ENCODE measurements at places on chromosomes 7 and 10. TPM values are rescaled to one million over a fixed set of nuclear protein-coding genes. Genes with fewer than 3 reads are reported as not detected.
A peak's percentile ranks its signal among the peaks of the same experiment; 100 is the strongest.

GRCh38 chr10:120505866-120506265, 48.8 kb downstream of the PLPP4 start:
- no peak for ATAC-seq

DNA sequence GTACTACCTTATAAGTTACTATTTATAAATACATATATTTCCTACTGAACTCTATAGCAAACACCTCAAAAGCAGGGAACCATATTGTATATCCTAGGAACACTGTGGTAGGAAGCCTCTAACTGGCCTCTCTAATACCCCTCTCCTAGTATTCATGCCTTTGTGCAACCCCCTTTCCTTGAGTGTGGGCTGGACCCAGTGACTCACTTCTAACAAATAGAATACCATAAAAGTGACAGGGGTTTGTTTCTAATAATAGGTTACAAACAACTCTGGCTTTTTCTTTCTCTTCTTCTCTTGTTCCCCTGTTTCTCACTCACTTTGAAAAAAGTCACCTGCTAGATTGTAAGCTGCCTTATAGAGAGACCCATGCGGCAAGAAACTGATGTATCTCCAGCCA, 51.6 kb upstream of the MACC1 start:
- no peak for ATAC-seq

The NME8 gene
- not detected for total RNA-seq

- ATAC-seq: no peak
Observed at GRCh38 chr10:78875331-78875877, 193.4 kb upstream of the ZMIZ1 start.

DNA sequence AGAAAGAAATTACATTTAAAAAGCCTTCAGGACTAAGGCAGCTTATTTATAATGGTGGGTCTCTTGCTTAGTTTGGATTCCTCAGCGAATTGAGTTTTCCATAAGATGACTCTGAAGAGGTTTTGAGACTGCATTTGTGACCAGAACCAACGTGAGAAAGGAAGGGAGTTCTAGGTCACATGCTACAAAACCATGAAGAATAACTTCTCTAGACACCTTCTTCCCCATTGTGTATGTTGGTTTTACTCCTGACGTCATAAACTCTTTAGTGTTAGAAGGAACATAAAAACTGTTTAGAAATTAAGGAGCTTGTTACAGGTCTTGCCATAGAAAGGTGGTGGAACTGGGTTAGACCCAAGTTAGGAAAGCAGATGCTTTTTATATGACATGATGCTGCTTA, 11.1 kb downstream of the PTPN12 start:
- ATAC-seq: no peak

The RNF32 gene
- total RNA-seq: 1.8 TPM

DNA sequence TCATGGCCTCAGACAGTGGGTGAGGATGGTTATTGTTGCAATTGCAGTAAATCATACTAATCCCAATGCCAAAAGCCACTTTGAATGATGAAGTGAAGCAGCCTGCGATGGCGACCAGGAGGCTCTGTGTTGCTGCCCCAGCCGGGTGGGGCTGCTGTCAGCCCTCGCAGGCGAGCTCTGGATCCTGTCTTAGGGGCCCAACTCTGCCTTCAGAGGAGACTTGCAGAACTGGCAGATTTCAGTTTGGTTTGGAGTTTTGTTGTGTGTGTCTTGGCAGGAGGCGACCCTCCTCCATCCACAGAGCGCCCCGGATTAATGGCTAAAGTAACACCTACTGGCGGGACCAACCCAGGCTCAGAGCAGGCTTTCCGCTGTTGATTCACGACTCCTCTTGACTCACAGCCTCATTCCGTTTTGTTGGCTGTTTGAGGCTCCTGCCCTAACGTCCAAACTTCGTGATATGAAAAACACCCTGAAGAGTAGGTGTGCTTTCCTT, 67.9 kb upstream of the BMPER start:
- ATAC-seq: no peak

- ATAC-seq: no peak
Observed at GRCh38 chr10:17227367-17228090, 512 bp upstream of the VIM start.

DNA sequence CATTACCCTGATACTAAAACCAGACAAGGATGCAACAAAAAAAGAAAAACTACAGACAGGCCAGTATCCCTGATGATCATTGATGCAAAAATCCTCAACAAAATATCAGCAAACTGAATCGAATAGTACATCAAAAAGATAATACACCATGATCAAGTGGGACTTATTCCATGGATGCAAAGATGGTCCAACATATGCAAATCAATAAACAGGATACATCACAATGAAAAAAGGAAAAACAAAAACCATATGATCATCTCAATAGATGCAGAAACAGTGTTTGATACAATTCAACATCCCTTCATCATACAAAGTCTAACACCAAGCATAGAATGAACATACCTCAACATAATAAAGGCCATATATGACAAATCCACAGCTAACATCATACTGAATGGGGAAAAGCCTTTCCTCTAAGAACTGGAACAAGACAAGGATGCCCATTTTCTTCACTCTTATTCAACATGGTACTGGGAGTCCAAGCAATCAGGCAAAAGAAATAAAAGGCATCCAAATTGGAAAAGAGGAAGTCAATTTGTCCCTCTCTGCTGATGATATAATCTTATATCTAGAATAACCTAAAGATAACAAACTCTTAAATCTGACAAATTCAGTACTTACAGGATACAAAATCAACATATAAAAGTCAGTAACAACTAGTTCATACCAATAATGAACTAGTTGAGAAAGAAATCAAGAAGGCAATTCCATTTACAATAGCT, 48.8 kb upstream of the ASAH2 start:
- ATAC-seq: no peak

GRCh38 chr10:5628451-5629302, 37.7 kb downstream of the ASB13 start:
- peak; percentile 21 for ATAC-seq

DNA sequence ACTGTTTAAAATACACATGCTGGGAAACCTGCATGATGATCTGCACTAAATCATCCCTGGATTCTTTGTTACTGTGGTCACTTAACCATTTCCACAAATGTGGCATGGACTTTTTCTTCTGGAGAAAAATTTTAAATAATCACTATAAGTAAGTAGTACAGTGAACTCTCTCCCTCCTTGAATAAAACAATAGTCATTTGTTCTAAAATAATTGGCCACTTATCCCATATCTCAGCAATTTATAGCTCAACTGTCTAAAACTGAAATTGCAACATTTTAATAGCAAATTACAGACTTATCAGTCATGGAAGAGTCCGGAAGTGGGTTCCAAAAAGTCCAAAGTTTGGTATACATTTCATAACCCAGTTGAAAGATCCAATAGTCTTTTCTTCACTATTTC, 90.9 kb downstream of the MTERF1 start:
- no peak for ATAC-seq

DNA sequence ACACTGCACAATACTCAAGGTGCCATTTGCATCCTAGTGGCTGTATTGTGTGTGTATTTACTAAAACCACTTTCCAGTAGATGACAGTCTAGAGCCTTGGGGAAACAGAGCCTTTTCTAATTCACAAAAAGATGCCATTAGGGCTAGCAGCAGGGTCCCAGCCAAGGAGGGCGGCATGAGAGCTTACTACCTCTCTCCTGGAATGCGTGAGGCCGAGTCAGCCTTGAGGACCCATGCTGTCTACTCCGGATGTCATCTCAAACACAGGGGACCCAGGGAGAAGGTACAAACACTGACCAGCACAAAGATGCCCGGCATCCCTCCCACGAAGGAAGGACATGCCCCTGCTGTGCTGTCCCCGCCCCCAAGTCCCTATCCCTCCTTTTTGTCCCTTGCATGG, 65.5 kb downstream of the CYCS start:
- ATAC-seq: no peak

DNA sequence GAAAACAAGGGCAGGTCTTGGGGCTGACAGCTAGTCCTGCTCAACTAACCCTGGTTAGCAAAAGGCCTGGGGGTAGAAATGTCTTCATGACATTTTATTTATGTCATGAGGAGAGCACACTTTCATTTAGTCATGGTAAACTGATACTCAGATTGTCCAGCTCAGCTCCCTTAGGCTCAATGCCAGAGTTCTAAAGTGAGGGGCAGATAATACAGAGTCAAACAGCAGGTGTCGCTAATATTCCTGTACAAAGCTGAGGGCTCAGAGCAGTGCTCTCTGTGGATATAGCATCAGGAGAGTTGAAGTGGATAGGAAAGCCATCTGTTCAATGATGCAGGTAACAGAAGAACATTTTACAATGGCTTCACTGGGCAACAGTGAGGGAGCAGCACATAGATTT, 26.8 kb upstream of the CALCR start:
- no peak for ATAC-seq

DNA sequence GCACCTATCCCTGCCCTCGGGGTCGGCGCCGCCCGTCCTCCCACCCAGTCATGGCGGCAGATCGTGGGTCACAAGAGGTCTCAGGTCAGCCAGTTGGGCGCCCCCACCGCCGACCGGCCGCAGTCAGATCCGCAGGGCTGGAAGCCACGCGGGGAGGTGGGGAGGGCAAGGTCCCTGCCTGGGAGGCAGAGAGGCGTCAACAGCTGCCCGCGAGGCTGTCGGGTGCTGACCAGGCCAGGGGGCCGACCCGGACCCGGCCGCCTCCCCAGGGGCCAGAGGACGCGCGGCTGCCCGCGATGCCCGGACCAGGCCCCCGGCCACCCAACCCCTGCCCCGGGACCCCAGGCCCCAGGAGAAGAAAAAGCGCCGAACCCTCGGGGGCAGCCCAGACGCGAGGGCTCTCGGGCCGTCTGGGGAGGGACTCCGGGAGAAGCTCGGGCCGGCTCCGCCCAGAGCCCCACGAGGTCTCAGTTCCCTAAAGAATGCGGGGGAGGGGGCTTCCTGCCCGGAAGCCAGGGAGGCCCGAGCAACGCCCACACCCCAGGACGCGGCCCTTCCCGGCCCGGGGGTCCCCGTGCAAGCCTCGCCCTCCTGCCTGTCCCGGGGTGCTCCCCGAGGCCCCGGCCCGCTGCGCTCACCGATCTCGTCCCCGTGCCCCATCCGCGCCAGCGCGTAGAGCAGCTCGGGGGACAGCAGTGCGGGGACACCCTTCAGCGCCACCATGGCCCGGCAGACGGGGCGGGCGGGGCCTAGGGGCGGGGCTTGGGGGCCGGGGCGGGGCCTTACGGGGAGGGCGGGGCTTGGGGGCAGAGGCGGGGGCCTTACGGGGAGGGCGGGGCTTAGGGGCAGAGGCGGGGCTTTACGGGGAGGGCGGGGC, at the start of gene FUOM:
Gene FUOM (minus strand): TSS at position 735 of the 877 bp plus-strand sequence. CDS start 12 bp downstream, at position 723.
- peak; percentile 70 for ATAC-seq

DNA sequence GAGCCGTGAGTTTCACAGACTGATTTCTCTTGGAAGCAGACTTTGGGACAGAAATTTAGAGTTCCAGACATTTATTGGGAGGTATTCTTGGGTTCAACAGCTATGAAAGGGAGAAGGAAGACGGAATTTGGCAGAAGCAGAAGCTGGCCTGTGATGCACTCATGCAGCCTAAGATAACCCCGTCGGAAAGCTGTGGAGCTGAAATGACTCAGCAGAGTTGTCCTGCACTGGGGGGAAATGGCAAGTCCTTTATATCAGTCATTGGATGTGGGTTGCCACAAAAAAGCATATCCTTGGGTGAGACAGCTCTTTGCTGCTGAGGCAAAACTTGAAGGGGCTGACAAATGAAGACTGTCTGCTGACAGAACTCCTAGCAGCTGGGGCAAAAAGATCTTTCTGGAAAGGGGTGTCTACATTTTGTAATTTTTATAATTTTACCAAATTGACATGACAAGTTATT, 11.5 kb upstream of the MICU1 start:
- no peak for ATAC-seq

- ATAC-seq: no peak
Observed at GRCh38 chr10:11899067-11899876, 76.1 kb downstream of the PROSER2 start.

DNA sequence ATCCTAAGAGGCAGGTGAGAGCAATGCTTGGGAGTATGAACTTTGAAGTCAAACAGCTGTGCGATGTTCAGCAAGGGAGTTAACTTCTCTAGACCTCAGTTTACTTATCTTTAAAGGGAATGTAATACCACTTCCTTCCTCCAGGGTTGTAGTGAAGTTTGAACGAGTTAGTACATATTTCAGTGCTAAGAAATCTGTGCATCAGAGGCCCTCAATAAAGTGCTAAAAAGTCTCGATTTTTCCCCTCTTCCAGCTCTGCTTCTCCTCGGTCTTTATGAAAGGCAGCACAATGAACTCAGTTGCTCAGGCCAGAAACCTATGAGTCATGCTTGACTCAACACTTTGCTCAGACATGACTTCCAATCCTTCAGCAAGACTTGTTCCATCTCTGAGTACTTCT, 418.9 kb downstream of the MDFIC start:
- peak; percentile 94 for ATAC-seq

The NANOS1 gene
- 1.3 TPM for total RNA-seq

GRCh38 chr10:26824015-26824690, 36.6 kb downstream of the ABI1 start:
- ATAC-seq: no peak

The ITGB8 gene
- total RNA-seq: 16.3 TPM

DNA sequence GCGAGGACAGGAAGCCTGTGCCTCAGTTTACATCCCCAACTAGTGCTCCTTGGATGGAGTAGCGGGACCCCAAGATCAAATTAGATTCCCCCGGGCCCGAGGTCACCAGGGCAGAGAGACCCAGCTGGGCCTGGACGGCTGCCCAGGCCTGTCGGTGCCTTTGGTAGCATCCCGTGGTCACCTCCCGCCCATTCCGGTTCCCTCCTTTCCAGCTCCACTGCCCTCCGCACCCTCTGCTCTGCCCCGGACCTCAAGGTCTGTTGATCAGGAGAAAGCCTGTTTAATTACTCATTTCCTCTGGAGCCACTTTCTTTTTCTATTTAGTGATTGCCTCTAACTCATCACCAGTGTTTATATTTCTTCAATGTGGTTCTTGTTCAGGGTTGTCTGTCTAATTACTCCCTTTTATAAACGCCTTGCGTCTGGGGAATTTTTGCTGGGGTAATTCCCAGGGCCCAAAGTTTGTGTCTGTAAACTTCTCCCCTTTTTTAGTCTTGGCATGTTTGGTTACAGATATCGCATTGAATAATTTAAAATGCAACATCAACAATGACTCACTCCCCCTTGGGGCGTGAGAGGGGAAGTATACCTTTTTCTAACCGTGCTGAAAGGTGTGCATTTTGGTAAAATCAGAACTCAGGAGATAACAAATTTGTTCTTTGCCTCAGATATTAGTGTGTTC, 1.9 kb downstream of the FOXK1 start:
- ATAC-seq: peak; percentile 62

DNA sequence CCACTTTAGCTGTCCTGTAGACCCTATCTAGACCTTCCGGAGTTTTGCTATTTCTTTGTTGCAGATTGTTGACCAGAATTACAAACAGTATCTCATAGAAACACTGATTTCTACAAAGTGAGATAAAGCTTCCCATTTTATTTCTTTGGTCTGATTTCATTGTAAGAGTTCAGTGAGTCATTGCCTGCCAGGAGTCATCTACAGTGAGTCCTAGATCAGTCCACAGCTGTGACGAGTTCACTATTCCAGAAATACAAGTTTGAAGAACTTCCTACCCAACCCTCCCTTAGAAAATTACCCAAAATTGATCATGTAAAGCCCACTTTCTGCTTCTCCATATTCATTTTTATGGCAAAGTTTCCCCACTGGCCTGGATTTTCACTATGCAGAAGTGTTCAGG, 905.5 kb downstream of the CNTNAP2 start:
- ATAC-seq: no peak

- ATAC-seq: no peak
Observed at GRCh38 chr7:77382532-77382931, 33.6 kb downstream of the GSAP start.
